ENCODE measurements at places on chromosomes 1 and 21.
A peak's percentile ranks its signal among the peaks of the same experiment; 100 is the strongest.

DNA sequence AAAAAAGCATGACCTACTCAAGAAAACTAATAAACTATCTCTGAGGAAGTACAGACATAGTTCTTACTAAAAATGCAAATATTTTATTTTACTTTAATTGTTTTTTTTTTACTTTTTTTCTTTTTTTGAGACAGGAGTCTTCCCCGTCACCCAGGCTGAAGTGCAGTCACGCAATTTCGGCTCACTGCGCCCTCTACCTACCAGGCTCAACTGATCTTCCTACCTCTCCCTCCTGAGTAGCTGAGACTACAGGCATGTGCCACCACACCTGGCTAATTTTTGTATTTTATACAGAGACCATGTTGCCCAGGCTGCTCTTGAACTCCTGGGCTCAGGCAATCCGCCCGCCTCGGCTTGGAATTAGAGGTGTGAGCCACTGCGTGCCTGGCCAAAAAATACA lies 1263.1 kb downstream of the KCNT2 start:
- no peak for DNase-seq

- DNase-seq, result no peak
Observed at GRCh38 chr1:153202006-153202405, 1.2 kb upstream of the LELP1 start.

- DNase-seq, result no peak
Observed at GRCh38 chr1:235079443-235080296, 49.0 kb downstream of the TOMM20 start.

- no peak for DNase-seq
Observed at GRCh38 chr1:173353350-173353749, 123.8 kb upstream of the PRDX6 start.

DNA sequence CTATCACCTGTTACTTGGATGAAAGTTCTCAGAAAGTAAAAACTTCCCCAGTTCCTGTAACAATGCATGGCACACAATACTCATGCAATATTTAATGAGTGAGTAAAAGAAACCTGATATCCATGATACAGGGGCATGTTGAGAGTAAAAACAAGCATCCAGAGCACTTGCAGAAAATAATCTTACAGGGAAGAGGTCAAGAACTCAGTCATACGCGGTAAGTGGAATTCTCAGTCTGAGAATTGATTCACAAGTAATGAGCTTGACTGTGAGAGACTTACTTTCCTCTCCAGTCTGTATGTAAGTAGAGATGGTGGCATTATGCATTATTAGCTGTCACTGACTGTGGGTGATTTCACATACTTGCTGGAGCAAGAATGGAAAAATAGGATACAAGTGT lies 976.9 kb downstream of the BRINP3 start:
- DNase-seq, result no peak

GRCh38 chr1:16979475-16980327 lies 719 bp downstream of the MFAP2 start:
- no peak for DNase-seq

DNA sequence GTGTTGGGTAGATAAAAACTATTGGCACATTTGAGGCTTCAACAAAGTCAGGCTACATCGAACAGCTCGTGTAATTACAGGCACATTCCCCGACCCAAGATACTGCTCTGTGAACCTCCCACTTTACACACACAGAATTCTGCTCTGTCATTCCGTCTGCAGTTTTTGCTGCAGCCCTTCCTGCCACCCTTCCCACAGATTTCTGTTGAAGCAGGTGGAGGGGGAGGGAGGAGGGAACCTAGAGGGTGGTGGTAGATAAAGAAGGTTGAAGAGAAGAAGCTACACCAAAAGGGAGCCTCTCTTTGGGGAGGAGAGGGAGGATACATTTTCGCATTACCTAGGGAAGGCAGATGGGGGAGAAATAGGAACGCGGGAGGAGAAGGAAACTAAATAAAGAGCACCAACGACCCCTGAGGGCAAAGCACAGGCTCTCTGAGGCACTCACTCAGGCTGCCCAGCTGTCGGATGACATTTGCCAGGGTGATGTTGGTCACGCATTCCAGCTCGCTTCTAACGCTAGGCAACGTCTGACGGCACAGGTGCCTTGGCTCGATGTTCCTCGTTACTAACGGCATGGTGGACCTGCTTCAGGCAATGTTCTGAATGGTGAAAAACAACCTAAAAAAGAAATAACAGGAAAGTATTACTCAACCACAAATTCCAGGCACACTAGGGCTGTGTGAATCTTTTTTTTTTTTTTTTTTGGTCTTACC lies 36.0 kb downstream of the GPR3 start:
- DNase-seq, result no peak

GRCh38 chr1:7579831-7580804 lies 191.0 kb upstream of the VAMP3 start:
- no peak for DNase-seq

DNA sequence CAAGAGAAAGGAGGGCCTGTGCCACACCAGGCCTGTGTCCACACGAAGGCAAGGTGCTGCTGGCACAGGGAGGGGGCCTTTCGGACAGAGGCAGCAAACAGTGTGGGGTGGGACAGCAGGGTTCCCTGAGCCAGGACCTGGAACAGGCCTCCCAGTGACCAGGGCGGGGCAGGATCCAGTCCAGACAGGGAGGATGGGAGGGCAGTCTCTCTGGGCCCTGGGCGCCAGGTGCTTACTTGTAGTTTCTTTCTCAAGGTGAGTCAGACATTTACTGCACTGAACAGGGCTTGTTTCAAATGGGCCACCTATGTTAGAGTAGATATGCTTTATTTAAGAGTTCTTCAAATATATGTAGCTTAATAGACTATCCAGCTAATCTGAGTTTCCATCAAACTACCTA lies 52.8 kb upstream of the STUM start:
- DNase-seq, result no peak

GRCh38 chr21:41559658-41560631 lies 52.0 kb upstream of the TMPRSS2 start:
- DNase-seq, result no peak

DNA sequence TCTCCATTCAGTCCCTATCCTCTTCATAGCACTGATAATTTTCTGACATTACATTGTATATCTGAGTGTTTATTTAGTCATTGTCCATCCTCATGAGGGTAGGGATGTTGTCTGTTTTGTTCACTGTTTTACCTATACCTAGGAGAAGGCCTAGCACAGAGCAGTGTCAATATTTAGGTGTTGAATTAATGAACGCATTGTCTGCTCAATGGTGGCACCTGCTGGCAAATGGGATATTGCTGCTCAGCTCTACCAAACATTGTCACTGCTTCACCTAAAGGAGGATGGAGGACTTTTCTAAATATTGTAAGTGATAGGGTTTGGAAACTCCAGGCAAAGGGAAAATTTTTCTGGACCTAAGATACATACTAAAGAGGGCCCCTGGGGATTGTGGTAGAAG lies 243.9 kb downstream of the RRAGC start:
- DNase-seq, result no peak

GRCh38 chr1:227270554-227270953 lies 47.7 kb downstream of the CDC42BPA start:
- DNase-seq, result no peak

GRCh38 chr1:231040019-231040799 lies at the start of gene FAM89A:
TSS of gene FAM89A (minus strand) at chr1:231040254. CDS start at chr1:231040211, 43 bp downstream.
- peak; percentile 58 for DNase-seq

DNA sequence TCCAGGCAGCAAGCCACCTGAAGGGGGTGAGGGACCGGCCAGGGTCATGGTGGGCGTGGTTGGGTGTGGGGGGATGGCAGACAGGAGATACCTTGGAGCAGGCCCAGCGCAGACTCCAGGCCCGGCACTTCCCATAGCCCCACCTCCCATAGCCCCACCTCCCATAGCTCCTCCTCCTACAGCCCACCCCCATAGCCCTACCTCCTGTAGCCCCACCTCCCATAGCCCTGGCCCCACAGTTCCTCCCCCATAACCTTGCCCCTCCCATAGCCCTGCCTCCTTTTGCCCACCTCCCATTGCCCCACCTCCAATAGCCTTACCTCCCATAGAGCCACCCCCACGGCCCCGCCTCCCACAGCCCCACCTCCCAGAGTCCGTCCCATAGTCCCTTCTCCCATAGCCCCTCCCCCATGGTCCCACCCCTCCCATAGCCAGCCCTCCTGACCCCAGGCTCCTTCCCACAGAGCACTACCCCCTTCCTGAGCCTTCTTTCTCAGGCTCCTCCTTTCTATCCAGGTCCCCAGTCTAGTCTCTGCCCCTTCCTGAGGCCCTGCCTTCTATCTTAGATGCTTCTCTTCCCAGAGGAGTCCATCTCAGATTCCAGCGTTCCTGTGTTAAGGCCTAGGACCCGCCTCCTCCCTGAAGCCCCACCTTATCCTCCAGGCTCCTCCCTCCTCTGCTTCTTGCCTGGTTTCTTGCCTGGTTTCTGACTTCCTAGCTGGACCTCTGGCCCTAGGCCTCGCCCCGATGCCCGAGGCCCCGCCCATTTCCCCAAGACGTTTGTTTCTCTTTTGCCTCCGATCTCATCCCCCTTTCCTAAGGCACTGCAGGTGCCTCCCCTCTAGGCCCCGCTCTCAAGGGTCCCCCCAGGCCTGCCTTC lies 46.8 kb downstream of the PTPRU start:
- no peak for DNase-seq

GRCh38 chr1:35947547-35947946 lies 16.6 kb downstream of the AGO3 start:
- no peak for DNase-seq

GRCh38 chr1:41907446-41907845 lies 11.3 kb downstream of the HIVEP3 start:
- DNase-seq, result no peak

DNA sequence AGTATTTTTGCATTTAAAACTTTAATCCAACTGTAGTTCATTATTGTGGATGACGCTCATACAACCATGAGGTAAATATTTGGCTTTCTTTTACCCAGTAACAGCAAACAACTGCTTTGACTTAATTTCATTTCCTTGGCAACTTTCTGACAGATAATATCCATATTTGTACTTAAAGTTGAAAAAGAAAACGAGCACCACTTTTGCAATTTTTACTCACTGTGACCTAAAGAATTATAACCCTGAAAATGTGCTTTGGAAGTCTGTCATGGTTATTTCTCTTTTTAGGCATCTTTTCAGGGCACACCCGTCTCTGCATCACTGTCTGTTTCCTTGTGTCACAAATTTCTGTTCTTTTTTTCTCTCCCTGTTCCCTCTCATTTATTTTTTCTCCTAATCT lies 918 bp upstream of the CD2 start:
- no peak for DNase-seq

DNA sequence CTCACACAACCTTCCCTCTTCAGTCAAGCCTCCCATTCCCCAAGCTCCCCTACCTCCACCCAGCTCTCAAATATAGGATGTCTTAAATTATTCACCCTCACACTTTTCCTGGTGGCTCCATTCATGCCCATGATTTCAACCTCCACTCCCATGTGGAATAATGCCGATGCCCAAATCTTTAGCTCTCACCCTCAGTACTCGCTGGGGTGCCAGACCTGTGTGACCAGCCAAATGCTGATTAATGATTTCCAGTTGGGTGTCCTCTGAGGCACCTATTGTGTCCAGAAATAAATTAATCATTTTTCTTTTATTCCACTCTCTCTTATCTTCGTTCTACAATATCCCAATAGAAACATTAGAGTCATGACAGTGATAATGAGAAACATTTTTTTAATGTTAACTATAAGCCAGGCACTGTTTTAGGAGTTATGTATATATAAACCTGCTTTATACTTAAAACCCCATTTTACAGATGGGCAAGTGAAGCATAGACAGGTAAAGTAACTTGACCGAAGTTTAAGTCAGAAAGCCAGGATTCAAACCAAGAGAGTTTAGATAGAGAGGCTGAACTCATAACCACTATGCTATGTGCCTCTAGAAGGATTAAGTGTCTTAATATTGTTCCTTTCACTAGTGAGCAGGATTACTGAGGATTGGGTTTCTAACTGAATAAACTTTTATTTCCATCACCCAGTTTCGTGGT lies 209.7 kb downstream of the DUSP10 start:
- no peak for DNase-seq

GRCh38 chr1:234488054-234489006 lies 9.4 kb upstream of the TARBP1 start:
- no peak for DNase-seq

DNA sequence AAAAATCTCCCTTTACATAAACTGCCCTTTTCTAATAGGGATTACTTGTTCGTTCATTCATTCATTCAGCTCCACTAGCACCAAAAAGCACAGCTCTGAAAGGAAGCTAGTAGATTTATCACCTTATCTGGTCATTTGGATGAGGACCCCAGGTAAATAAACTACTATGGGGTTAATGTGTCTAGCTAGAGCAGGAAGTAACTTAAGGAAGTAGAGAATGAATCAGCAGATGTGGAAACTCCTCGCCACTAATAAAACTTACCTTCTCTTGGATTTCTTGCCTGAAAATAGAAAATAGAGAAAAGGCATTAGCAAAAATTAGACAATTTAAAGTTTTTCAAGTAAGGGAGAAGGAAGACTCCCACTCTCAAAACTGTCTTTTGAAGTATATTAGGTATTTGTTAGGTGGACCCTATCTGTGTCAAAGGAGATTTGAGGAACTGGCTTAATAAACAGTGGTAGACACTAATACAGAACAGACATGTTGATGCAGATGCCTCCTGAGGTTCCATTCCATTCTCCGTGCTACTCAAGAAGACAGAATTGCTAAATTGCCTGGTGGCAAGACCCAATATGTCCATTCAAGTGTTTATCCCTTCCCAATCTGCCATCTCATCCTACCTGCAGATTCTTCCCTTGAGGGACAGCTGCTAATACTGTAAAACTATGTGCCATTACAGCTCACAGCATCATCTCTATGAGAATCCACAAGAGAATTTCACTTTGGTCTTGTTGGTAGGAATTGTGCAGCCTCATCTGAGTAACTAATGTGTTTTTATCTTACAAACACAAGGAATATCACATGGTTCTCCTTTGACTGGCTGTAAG lies 14.9 kb downstream of the SELL start:
- DNase-seq, result no peak

GRCh38 chr1:64263856-64264255 lies 60.4 kb downstream of the UBE2U start:
- DNase-seq, result no peak

GRCh38 chr1:22489823-22490222 lies 38.2 kb downstream of the ZBTB40 start:
- DNase-seq, result no peak

DNA sequence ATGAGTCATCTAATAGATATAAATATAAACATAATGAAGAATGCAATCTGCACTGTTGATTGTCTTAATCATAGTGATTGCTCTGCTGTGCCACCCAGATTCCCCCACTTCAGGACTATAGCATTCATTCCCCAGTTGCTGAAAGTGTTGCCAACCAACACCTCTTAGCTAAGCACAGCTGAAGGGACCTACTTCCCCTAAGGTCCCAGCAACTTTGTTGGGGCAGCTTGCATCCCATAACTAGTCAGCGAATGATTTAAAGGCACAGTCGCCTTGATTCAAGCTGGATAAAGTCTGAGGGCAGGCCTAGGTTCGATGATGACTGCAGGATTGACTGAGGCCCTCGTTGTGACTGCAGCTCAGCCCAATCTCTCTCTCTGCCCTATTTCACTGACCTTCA lies 14.3 kb upstream of the RGS1 start:
- DNase-seq, result no peak

All from NCI-H345 (cell line).